Activated CD8-positive, alpha-beta memory T cell treated with anti-CD3 and anti-CD28 coated beads, Interleukin-2, amount 10 ng/mL, durations not matched to agents 7 days and 5 days (primary cell): ENCODE measurements at places on chromosomes 7 and 10.

- peak; percentile 48 for DNase-seq
These were observed 79.2 kb downstream of the SRPK2 start for GRCh38 chr7:105309235-105310169.

DNA sequence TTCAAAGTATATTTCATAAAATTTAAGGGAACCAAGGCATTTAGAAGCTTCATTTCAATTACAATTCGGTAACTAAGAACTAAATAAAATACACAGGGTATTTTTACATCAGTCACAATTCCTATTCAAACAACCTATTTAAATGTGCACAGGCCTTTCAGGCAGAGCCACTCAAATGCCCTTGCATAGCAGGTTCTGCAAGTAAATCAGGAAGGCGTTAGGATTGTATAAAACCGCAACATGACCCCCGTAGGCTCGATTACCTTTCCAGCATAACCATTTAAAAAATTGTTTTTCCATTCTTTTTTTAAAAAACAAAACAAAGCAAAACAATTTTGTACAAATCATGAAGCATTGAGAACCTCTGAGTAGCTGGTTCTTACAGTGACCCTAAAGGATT is 289.9 kb upstream of the SP8 start:
- DNase-seq = no peak

GRCh38 chr7:105228555-105228954 is 160.2 kb downstream of the SRPK2 start:
- no peak for DNase-seq

- no peak for DNase-seq
These were observed 216.3 kb downstream of the LRMDA start for GRCh38 chr10:75647675-75648074.

GRCh38 chr7:8325067-8325466 is 63.1 kb upstream of the ICA1 start:
- no peak for DNase-seq

DNA sequence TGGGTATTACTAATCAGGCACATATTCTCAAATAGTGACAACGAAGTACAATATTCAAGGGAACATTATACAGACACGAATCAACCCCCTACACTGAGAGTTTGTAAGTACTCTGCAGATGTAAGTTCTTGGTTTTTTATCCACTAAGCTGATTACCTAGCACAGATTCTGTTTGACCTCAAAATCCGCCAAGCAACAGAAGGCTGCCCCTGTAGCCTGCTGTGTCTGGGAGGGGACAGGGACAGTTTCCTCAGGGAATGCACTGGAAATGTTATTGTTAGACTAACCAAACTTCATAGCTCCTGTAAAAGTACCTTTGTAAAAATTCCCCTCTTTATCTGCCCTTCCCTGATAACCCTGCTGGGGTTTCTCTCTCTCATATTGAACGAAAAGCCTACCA is 45.2 kb upstream of the ZRANB1 start:
- no peak for DNase-seq

DNA sequence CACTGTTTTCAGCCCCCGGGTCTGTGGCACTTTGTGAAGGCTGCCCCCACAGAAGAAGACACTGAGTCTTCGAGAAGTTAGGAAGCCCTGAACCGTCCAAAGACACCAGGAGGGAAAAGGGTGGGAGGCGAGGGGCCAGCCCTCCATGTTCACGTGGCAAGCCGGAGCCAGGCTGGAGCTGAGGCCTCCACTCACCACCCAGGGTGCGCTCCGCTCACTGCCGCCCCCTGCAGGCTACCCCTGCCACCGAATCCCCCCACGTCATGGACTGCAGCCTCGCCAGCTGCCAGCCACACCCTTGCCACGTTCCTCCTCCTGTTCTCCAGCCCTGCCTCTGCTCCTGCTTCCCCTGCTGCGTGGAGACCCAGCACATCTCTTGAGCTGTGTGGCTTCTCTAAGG is 59.0 kb upstream of the EN2 start:
- no peak for DNase-seq

DNA sequence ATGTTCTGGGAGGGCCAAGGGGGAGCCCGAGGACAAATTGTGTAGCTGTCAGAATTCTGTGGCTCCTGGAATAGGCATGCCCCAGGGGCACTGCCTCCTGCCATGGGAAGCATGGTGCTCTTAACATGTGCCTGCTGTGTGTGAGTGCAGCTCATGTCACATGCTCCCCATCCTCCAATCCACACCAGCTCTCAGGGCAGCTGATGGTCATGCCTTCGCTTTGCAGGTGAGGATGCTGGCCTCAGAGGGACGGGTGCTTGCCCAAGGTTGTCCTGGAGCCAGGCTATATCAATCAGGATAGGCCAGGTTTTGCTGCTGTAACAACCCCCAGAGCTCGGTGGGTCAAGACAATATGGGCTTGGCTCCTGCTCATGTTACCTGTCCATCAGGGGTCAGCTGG is 303.4 kb downstream of the RPS24 start:
- no peak for DNase-seq

DNA sequence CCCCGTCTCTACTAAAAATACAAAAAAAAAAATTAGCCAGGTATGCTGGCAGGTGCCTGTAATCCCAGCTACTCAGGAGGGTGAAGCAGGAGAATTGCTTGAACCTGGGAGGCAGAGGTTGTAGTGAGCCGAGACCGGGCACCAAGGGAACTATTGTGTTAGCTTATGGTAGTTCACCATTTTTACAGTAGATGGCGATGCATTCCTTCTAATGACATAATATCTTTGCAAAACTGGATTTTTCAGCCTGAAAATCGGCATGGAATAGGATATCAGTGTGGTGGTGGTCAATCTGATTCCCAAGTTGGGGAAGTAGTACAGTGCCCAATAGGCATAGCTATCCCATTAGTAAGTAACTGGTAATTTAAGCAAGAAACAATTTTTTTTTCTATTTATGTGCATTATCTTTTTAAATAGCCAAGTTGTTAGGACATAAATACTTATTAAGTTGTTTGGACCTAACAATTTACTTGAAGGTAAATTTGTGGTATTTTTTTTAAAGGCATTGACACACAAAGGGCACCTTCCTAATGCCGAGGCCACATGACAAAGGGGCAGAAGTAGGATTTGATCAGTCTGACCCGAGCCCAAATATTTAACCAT is 17.6 kb upstream of the IMPDH1 start:
- DNase-seq = no peak

DNA sequence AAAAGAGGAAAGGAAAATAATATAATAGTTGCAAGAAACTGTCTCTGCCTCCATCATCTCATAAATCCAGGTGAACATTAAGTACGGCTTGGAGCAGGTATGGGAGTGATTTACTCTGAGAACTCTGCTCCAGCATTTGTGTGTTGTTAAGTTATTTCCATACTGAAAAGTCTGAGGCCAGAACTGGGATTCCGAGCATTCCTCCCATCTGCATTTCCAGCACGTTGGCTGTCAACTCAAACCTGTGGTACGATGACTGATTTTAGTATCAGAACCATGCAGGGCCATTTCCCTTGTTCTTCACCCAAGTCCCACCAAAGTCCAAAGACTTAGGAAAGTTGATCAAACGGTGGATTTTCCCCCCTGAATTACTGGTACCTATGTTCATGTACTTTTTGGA is 104.9 kb downstream of the CREB5 start:
- DNase-seq = no peak

GRCh38 chr7:106064771-106065574 is 47.1 kb downstream of the SYPL1 start:
- DNase-seq = peak; percentile 36
